Neural progenitor cell (in vitro differentiated cells): ENCODE measurements at places on chromosomes 5 and 9. TPM values are rescaled to one million over a fixed set of nuclear protein-coding genes. Genes with fewer than 3 reads are reported as not detected.

DNA sequence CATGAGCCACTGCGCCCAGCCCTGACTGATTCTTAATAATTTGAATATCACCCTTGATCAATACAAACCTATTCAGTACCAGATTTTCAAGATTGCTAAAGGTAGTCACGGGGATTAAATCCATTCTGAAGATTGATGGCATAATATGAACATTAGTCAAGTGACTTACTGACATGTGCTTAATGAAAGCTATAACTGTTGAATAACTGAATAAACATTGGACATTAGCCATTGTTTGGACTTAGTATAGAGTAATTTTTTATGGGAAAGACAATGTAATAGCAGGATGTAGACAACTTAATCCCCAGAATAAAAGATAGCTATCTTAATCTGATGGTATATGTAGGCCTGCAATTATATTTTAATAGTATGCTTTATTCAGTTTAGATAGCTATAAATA is 35.0 kb upstream of the VPS13A start:
- DNase-seq: no peak

DNA sequence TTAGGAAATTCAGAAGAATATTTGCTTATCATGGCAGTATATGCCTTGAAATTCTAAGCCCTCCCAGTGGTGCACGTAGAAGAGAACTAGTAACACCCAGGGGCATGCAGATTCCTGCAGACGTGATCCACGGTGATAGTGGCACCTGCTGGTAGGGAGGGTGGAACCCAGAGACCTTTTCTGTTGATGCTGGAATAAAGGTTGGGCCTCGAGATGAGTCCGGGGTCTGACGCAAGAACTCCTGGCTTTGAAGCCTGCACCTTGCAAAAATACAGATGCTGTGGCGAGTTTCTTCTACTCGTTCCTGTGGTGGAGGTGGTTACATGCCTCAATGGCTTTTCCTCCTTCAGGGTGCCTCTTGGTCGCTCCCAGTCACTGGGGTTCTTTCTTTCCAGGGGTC is 39.5 kb upstream of the PHF2 start:
- peak; percentile 12 for DNase-seq

DNA sequence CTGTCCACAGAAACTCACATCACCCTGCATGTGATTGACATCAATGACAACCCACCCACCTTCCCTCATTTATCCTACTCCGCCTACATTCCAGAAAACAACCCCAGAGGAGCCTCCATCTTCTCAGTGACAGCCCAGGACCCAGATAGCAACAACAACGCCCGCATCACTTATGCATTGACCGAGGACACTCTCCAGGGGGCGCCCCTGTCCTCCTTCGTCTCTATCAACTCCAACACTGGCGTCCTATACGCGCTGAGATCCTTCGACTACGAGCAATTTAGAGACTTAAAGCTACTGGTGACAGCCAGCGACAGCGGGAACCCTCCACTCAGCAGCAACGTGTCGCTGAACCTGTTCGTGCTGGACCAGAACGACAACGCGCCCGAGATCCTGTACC is 1.7 kb downstream of the PCDHGA3 start:
- DNase-seq: no peak

DNA sequence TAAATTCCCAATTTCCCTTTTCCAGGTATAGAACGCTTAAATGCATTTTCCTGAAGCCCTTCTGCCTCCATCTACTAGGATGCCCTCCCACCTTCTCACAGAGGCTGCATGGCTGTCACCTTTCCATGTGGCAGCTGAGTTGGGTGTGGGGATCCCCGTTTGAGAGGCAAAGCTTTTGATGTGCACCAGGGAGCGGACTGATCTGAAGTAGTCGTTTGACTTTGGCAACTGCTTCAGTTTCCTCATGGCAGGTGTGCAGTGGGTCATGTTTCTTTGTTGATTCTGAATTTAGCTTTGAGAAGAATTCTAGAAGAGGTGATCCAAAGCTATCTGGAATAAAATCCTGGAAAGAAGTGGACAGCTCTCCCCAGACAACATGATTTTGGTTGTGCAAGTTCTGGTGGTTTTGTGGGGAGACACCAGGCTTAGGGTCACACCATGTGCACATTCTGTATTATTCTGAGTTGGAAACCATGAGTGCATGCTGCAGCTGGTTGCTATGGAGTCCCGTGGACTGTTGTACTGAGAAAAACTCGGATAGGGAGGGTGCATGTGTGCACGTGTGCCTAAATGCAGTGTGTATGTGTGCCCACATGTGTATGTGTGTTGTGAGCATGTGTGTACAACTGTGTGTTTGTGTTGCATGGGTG is 63.5 kb downstream of the GADD45G start:
- no peak for DNase-seq

DNA sequence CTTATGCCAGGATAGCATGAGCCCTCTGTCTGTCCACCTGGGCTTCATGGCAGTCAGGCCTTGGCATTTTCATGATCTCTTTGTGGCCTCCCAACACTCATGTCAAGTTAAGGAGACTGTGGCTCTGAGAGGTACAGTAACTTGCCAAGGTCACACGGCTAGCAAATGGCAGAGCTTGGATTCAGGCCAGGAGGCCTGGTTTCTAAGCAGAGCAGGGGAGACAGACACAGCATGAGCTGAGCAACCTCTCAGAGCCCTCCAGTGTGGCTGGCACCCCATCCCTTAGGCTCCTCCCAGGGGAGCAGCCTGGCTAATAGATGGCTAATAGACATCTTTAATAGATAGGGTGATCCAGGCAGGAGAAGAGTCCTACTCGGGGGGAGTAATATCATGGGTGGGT is 4.1 kb downstream of the SYNPO start:
- DNase-seq: no peak

WWC1 gene
- 6.3 and 6.7 TPM in 2 replicates for total RNA-seq

MYOT gene
- not detected in 2 replicates for total RNA-seq

FOXE1 gene
- not detected in 2 replicates for total RNA-seq

RALGPS1 gene
- 21.3 and 30.7 TPM in 2 replicates for total RNA-seq

LHX2 gene
- total RNA-seq: 36.3 and 59.5 TPM in 2 replicates
